ENCODE measurements at places on chromosomes 12 and 14.

DNA sequence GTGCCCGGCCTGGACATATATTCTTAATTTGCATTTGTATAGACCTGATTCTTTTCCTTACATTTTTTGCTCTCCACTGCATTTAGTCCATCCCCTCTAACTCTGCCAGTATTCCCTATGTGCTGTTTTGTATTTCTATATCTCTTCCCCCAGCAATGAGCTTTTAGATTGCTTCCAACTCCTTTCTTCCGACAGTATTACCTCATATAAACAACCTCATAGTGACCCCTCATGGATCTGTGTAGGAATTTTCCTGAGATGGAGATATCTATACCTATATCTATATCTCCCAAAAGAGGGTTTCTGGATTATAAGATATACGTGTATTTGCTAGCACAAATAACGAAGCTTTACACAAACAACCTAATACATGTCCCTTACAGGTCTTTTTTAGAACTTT is 161.9 kb downstream of the CRADD start:
- H3K4me1 ChIP-seq, result no peaks in the 10 kb centered on the region
- no peak overlapping the region for H3K4me3 ChIP-seq
- no peak overlapping the region for H3K27ac ChIP-seq
- no peak for DNase-seq
- H3K27me3 ChIP-seq, result no peaks in the 10 kb centered on the region

GRCh38 chr12:34391771-34392581 is 369.7 kb downstream of the ALG10 start:
- no peaks in the 10 kb centered on the region for H3K4me1 ChIP-seq
- no peaks in the 10 kb centered on the region for H3K36me3 ChIP-seq
- DNase-seq, result peak; percentile 48

GRCh38 chr12:15852383-15852782 is 29.8 kb upstream of the STRAP start:
- no peaks in the 10 kb centered on the region for H3K4me1 ChIP-seq
- H3K27ac ChIP-seq, result no peak overlapping the region
- H3K4me3 ChIP-seq, result no peak overlapping the region
- H3K36me3 ChIP-seq, result no peaks in the 10 kb centered on the region

- H3K27me3 ChIP-seq, result no peaks in the 10 kb centered on the region
- H3K27ac ChIP-seq, result no peak overlapping the region
- H3K36me3 ChIP-seq, result no peaks in the 10 kb centered on the region
- no peak overlapping the region for H3K4me3 ChIP-seq
Observed at GRCh38 chr14:90732139-90732538, 84.1 kb downstream of the TTC7B start.

DNA sequence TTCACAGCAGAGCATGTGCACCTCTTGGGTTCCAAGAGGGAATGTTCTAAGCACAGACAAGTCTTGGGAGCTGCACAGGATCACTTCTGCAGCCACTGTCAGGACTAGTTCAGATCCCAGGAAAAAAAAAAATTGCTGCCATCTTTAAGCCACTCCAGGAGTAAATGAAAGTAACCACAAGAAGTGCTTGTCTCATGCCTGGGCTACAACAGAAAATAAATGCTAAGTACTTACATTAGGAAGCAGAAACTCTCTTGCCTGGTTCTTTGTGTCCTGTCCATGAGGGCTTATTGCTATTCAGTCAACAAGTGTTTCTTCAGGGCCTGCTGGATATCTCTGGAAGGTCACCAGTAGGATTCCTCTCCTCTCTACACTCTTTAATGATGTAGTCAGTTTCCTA is 176.1 kb downstream of the KTN1 start:
- no peaks in the 10 kb centered on the region for H3K27me3 ChIP-seq
- H3K27ac ChIP-seq, result no peak overlapping the region
- no peaks in the 10 kb centered on the region for H3K36me3 ChIP-seq
- H3K4me1 ChIP-seq, result peaks cover 6% of the 10 kb centered on the region
- no peak for DNase-seq
- H3K4me3 ChIP-seq, result no peak overlapping the region

- no peaks in the 10 kb centered on the region for H3K27me3 ChIP-seq
- no peak overlapping the region for H3K27ac ChIP-seq
- no peak for DNase-seq
- peak overlapping the region; percentile 27 for H3K4me3 ChIP-seq
Observed at GRCh38 chr12:9240776-9241175, 32.6 kb upstream of the PZP start.

DNA sequence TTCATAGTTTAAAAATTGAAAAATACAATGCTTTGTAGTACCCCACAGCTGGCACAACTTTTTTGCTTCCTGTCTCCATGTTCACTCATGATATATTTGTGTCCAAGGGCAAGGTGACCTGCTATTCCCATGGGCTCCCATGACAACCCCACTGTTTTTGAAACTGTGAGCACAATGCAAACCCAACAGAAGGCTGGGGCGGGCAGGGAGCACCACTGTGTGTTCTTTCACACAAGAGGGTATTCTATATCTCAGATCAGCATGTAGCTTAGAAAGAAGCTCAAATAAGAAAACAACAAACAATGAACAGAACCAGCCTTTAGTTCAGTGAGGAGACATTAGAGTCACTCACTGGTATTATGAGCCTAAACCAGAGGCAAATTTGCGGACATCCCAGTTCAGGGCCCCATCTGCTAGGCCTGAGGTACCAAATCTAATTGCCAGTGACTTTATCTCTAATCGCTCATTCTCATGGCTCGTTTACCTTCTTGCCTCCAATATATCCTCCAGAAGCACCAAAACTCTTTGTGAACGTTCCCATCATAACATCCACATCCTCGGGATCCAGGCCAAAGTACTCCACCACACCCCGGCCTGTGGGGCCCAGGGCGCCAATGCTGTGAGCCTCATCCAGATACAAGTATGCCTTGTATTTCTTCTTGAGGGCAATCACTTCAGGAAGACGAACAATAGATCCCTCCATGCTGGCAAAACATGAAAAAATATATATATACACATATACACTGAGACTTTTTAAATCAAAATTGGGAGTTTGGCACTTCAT is 56.4 kb upstream of the ISM2 start:
- H3K27me3 ChIP-seq, result no peaks in the 10 kb centered on the region
- H3K36me3 ChIP-seq, result peaks cover 86% of the 10 kb centered on the region
- DNase-seq, result no peak
- peak overlapping the region; percentile 64 for H3K27ac ChIP-seq
- peaks cover 19% of the 10 kb centered on the region for H3K4me1 ChIP-seq

DNA sequence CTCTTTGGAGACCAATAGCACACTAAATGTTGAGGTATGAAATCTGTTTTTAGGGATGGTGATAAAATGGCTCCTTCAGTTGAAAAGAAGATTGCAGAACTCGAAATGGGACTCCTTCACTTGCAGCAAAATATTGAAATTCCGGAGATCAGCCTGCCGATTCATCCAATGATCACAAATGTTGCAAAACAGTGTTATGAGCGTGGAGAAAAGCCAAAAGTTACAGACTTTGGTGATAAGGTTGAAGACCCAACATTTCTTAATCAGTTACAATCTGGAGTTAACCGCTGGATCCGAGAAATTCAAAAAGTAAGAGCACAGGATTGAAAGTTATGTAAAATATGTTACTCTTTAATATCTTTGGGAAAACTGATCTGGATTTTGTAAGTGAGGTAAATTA is 15.3 kb downstream of the DYNC1H1 start:
- H3K27ac ChIP-seq, result no peak overlapping the region
- no peaks in the 10 kb centered on the region for H3K36me3 ChIP-seq

DNA sequence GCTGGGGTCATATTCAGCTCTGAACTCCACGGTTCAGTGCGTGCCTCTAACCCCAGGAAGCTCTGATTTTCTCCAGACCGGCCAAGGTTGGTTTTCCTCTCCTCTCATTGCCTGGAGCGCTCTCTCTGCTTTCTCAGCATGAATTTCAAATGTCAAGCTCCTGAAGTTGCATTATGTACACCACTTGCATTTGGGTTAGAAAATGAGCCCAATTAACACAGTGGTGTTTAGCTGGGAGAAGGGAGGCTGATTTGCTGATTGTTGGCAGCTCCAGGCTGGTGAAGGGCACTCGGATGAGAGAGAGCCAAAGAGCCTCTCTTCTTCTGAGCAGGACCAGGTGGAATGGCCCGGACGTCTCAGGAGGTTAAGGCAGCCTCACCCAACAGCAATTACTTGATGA is 570.9 kb downstream of the VRK1 start:
- H3K4me1 ChIP-seq, result no peaks in the 10 kb centered on the region
- H3K27me3 ChIP-seq, result peaks cover 10% of the 10 kb centered on the region
- no peak overlapping the region for H3K27ac ChIP-seq
- DNase-seq, result no peak
- H3K4me3 ChIP-seq, result no peak overlapping the region

- H3K27ac ChIP-seq, result no peak overlapping the region
- H3K4me1 ChIP-seq, result no peaks in the 10 kb centered on the region
- H3K4me3 ChIP-seq, result no peak overlapping the region
- no peaks in the 10 kb centered on the region for H3K27me3 ChIP-seq
- H3K36me3 ChIP-seq, result no peaks in the 10 kb centered on the region
Observed at GRCh38 chr12:70197345-70197744, 45.9 kb upstream of the CNOT2 start.

DNA sequence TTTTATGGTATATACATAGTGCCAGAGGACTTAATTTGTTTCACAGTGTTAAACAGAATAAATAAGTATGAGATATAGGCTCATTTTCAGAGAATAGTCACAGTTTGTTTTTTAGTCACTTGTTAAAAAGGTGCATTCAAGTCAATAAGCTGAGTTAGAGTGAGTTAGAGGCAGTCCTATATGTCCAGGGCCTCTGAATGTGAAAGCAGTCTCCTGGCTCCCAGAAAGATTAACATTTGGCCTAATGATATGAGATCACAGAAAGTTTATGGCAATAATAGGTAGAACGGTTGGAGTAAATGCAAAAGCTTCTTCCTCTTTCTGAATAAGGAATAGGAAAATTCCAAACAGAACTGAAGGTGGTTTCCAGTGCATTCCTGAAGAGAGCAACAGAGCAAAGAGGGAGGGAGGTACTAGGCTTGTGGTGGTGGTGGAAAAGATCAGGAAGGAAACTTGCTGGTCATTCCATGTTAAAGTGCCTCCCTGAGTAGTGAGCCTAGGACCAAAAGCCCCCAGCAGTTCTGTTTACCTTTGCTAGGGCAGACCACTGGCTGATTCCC is 54.4 kb downstream of the SLC38A4 start:
- no peaks in the 10 kb centered on the region for H3K36me3 ChIP-seq
- no peak overlapping the region for H3K4me3 ChIP-seq
- no peaks in the 10 kb centered on the region for H3K27me3 ChIP-seq
- no peak overlapping the region for H3K27ac ChIP-seq
- H3K4me1 ChIP-seq, result no peaks in the 10 kb centered on the region

GRCh38 chr12:124790650-124791400 is 72.8 kb downstream of the SCARB1 start:
- peaks cover 22% of the 10 kb centered on the region for H3K36me3 ChIP-seq
- no peak for DNase-seq
- no peaks in the 10 kb centered on the region for H3K27me3 ChIP-seq
- H3K27ac ChIP-seq, result no peak overlapping the region
- no peak overlapping the region for H3K4me3 ChIP-seq
- H3K4me1 ChIP-seq, result no peaks in the 10 kb centered on the region

DNA sequence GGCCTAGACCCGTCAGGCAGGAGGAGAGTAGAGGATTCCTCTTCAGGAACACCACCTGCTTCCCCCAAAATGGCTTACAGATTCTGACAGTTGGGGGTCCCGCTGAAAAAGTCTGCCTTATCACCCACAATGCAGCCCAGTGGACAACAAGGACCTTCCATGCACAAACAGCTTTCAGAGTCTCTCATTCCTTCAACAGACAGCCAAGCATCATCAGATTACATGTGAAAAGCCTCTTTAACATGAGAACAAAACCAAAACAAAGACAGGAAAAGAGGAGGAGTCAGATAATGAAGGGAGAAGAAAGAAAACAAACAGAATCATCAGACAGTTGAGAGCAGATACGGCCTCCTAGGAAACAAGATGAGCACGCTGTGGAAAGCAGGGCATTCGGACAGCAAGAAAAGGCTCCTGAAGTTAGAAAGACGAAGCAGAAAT is 18.3 kb downstream of the KCTD10 start:
- no peaks in the 10 kb centered on the region for H3K27me3 ChIP-seq
- no peak overlapping the region for H3K4me3 ChIP-seq
- H3K4me1 ChIP-seq, result peaks cover 49% of the 10 kb centered on the region
- peaks cover 62% of the 10 kb centered on the region for H3K36me3 ChIP-seq

DNA sequence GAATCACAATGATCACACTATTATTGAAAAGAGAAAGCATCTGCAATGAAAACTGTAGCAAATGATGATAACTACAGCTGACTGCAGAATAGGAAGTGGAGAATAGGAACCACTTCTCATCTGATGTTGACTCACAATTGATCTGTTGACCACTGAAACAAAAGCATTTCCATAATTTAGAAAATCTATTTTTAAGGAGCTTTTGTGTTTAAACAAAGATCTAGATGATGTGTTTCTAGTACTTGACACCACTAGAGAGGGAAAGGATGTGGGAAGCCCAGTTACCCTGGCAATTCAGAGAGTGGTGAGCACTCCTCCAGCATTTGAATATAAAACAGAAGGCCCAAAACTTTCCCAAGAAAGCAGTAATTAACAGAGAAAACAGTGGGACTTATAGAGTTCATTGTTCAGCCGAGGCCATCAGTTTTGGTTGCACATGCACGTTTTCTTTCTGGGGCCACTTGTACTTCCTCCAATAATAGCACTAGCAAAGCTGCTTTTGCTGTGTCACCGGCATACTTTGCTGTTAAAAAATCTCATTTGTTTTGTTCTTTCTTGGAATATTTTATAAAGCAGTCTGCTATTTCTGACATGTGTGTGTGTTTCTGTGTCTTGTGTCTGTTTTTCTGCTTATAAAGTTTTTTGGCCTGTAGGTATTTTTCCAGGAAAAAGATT is 76.1 kb upstream of the HECTD1 start:
- H3K4me3 ChIP-seq, result no peak overlapping the region
- peaks cover 15% of the 10 kb centered on the region for H3K4me1 ChIP-seq
- H3K27ac ChIP-seq, result peak overlapping the region; percentile 59
- no peak for DNase-seq
- H3K36me3 ChIP-seq, result no peaks in the 10 kb centered on the region

GRCh38 chr12:108193917-108194316 is 64.8 kb downstream of the WSCD2 start:
- H3K4me3 ChIP-seq, result no peak overlapping the region
- no peak for DNase-seq
- H3K27me3 ChIP-seq, result no peaks in the 10 kb centered on the region

DNA sequence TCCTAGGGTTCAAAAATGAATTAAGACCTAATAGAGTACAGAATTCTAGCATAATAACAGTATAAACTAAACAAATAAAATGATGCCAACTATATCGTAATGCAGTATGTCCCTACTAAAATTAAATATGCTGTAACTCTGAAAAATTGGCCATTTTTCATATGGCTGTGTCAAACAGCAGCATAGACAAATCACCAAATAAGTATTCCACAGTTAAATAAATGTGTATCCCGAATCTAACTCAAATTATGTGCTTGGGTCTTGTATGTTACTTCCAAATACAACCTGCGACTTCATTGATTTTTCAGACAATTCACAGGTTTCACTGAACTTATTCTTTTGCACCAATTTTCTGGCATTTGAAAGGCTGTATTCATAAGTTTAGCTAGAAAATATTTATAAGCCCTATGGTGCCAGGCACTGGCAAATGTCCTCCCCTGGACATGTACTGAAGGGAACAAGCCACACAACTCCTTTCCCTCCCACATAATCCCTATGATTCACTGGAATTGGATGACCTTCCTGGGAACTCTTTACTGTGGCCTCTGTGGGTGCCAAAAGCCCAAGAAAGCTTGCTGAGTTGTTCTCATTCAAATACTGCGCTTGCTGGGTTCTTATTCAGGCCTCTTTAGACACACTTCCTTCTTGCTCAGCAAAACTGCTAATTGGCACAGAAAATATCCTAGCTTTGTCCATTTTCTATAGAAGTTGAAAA is 108.8 kb downstream of the KITLG start:
- H3K4me3 ChIP-seq, result no peak overlapping the region
- no peaks in the 10 kb centered on the region for H3K36me3 ChIP-seq
- H3K27me3 ChIP-seq, result no peaks in the 10 kb centered on the region
- DNase-seq, result no peak
- H3K27ac ChIP-seq, result no peak overlapping the region

GRCh38 chr12:65602610-65603295 is 221.5 kb upstream of the HMGA2 start:
- no peak overlapping the region for H3K4me3 ChIP-seq
- no peaks in the 10 kb centered on the region for H3K36me3 ChIP-seq
- H3K27me3 ChIP-seq, result peaks cover 20% of the 10 kb centered on the region
